ENCODE measurements at places on chromosomes 4 and X. TPM values are rescaled to one million over a fixed set of nuclear protein-coding genes. Genes with fewer than 3 reads are reported as not detected.

DNA sequence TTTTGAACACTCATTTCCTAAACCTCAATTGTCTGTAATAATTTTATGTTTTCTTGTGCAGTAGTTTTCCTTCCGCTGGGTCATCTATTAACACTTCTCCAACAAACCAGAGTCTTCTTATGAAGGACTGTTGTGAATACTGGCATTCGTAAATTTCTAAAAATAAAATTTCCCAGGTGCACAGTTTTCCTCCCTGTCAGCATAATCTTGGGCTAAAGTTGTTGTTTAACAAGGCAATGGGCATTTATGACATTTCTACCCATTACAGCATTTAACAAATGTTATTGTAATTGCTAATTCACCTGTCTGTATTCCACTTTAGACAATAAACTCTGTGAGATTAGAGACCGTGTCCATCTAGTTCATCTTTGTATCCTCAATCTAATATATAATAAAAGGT lies 1.2 kb downstream of the SCFD2 start:
- DNase-seq, result no peak

DNA sequence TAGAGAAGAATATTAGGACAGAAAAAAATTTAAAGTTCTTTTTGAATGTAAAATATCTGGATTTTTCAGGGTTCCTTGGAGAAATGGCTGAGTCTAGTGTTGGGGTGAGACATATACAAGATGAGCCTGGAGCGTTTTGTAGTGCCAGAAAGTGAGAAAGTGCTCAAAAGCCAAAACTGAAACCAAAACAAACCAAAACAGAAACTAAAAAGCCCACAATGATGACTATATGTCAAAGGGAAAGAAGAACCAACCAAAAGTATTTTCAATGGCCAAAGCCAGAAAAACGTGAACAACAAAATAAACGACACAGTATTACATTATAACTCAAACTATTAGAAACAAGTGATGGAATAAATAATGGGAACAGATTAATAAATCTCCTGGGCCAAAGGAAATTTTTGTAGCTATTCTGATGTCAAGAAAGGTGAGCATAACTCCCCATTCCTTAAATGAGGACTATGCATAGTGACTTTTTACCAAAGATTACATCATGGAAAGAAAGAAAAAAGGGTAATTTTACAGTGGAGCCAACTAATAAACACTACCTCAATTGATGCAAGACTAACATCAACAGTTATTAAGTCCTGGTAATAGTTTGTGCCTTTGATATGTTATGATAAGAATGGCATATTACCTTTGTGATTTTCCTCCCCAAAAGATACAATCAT lies 1137.6 kb downstream of the C4orf33 start:
- no peak for DNase-seq

DNA sequence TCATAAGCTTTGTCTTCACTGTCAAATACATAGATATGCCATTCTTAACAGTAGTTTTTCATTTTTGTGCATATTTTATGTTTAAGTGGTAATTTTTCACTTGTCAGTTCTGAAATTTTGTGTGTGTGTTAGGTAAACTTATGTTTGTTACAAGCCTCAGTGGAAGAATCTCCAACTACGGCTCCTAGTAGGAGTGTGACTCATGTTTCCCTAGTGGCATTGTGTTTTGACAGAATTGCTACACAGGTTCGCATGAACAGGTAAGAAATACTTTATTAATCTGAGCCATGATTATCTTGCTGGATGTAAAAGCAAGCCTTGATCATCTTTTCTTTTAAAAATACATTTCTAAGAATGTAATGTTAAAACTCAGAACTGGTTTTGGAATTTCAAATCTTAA lies 94.4 kb downstream of the BLTP1 start:
- DNase-seq, result no peak

DNA sequence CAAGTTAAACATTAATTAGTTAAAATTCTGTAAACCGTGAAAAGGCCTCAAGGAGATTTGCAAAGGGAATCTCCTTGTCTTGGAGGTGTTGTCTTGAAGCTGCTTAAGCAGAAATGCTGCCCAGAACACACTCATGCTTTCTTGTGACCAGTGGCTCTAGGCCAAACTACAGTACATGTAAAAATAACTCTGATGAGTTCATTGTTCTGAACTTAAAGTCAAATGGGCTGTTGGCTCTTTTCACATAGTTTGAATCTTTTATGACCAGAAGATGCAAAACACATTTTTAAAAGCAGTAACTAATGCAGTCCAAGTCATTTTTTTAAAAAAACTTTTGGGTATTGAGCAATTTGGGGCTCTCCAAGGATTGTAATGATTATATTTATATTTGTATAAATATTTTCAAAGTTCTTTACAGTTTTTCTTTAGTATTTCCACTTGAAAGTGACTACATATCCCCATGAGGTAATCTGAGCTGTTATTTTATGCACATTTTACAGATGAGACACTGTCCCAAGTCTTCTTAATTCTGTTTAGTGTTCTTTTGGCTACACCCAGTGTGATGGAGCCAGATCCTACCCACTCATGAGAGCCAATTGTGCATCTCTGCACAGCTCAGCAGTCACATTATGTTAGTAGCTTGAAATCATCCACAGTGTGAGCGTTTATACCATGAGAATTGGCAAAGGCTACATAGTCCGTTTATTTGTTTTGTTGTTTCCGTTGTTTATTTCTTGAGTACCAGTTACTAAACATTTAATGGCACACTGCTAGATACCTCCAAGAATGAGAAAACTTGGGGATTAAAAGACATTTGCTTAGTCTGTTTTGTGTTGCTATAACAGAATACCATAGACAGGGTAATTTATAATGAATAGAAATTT lies 112.8 kb upstream of the ATXN3L start:
- DNase-seq, result no peak

Gene SPANXN4
- not detected for total RNA-seq

Gene S100G
- not detected for total RNA-seq

GRCh38 chr4:114727461-114727860 lies 128.9 kb downstream of the UGT8 start:
- DNase-seq, result no peak

DNA sequence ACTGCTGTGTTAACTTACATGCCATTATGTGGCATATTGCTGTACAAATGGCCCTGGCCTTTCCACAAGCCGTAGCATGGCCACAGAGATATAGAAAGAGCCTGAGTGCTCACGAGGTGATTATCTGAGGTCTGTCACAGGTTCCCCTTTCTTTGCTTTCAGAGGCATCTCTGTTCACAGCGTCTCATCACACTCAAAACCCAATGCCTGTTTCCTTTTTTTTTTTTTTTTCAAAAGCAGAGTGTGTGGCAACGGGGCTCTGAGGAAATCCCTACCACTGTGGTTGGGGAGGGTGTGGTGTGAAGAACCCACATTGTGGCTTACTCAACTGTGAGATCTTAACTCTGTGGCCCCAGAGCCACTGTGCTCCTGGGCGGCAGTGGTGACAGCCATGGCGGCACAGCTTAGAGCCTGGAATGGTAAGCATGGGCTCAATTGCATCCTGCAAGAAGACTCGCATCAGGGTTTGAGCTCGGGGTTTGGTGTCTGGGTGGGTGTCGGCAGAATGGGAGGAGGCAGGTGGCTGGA lies 30.8 kb downstream of the RTL5 start:
- DNase-seq, result no peak

Gene CCDC149
- total RNA-seq, result 11.7 TPM

Gene MMRN1
- total RNA-seq, result 2.5 TPM

GRCh38 chrX:72358313-72358712 lies 52.6 kb upstream of the CITED1 start:
- DNase-seq, result no peak

Gene TRIM75
- not detected for total RNA-seq

GRCh38 chrX:132651421-132652086 lies 162.7 kb upstream of the MBNL3 start:
- no peak for DNase-seq

GRCh38 chrX:153926858-153927671 lies 1.0 kb upstream of the ARHGAP4 start:
- DNase-seq, result peak; percentile 93

GRCh38 chr4:28310926-28311325 lies 1450.3 kb downstream of the STIM2 start:
- no peak for DNase-seq

- DNase-seq, result no peak
Observed at GRCh38 chr4:184361443-184361842, 112.9 kb downstream of the IRF2 start.

GRCh38 chr4:123578276-123579029 lies 181.9 kb downstream of the SPRY1 start:
- DNase-seq, result no peak

- no peak for DNase-seq
Observed at GRCh38 chr4:34412911-34413310, 1831.4 kb downstream of the ARAP2 start.

- DNase-seq, result no peak
Observed at GRCh38 chr4:186844059-186844681, 120.5 kb upstream of the FAT1 start.

DNA sequence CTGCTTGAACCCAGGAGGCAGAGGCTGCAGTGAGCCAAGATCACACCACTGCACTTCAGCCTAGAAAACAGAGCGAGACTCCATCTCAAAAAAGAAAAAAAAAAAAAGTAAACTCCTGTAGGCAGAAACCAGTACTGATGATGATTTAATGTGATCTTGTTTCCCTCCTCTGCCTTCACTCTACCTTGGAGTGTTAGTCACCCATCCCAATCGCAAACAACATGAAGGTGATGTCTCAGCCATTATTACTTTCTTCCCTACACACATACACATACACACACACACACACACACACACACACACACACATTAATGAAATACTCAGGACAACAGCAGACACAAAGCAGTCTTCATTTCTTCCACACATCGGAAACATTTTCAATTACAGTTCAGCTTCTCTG lies 15.6 kb downstream of the XKRX start:
- DNase-seq, result no peak

DNA sequence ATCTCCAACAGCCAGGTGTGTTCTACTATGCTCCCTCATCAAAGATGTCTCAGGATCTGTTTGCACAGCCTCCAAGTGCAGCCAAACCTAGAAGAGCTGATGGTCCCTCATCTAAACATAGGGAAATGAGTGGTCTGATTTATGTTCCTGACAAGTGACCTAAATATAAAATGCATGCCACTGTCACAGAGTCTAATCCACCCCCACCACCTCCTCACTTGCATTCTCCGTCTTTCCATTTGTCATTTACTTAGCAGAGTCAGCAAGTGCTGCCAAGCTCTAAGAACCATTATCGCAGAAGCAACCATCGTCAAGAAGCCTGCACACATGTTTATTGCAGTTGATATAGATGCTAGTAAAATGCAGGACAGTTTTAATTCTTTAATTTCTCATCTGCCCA lies 33.1 kb upstream of the VCX3A start:
- no peak for DNase-seq

- no peak for DNase-seq
Observed at GRCh38 chr4:11589676-11590075, 161.0 kb upstream of the HS3ST1 start.

Gene LRCH2
- 1.2 TPM for total RNA-seq

Gene TAF1
- 25.7 TPM for total RNA-seq

- no peak for DNase-seq
Observed at GRCh38 chrX:12878536-12878935, 11.7 kb downstream of the TLR7 start.

Gene AFF2
- total RNA-seq, result 0.67 TPM

DNA sequence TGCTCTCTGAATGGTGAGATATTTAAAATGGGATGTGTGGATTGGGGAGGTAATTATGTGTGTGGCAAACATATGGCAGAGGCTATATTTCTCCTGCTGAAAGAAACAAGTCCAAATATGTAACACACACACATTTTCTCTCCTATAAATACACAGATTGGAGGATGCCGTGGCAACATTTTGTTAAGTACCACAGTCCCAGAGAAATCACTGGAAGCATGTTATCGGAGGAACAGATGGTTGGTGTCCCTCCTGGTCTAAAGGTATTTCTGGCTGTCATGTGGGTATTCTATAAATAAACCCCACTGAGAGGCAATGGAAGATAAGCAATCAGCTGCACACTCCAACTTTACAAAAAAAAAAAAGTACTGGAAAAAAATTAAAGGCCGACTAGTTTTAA lies 528.3 kb upstream of the BOD1L1 start:
- DNase-seq, result no peak

Gene ARX
- total RNA-seq, result not detected

GRCh38 chrX:149571770-149572169 lies 15.5 kb downstream of the MAGEA9B start:
- no peak for DNase-seq

- DNase-seq, result no peak
Observed at GRCh38 chr4:159368320-159368719, 265.4 kb downstream of the RAPGEF2 start.

Gene CXCL11
- 0.32 TPM for total RNA-seq

DNA sequence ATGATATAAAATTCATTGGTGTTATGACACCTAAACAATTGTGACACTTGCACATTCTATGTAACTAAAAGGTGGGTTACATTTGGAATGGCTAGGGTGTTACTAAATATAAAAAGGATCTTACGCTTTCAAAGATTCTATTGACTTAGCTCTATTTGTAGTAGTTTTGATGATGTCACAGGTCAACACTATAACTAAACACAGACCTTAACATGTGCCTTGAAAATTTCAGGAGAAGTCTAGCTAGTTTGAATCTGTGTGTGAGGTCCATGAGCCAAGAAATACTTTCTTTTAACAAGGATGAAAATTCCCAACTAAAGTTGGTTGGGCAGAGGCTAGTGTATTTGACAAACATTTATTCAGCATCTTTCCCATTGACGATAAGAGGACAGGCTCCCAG lies 298.0 kb downstream of the GPAT3 start:
- DNase-seq, result no peak

DNA sequence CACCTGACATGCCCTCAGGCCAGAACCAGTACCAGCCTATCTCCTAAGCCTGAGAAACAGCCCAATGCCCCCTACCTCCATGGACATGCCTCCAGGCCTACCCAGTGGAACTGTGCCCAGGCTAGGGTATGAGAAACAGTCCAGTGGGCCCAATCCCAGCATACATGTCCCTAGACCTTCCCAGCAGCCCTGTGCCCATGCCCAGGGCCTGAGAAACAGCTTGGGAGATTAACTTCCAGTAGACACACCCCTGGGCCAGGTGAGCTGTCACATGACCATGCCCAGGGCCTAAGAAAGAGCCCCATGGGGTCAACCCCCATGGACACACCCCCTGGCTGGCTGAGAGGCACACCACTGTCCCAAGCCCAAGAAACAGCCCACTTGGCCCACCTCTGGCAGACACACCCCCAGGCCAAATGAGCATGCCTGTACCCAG lies 78.8 kb downstream of the CBR4 start:
- DNase-seq, result no peak

- no peak for DNase-seq
Observed at GRCh38 chr4:39621582-39621981, 17.1 kb downstream of the SMIM14 start.

DNA sequence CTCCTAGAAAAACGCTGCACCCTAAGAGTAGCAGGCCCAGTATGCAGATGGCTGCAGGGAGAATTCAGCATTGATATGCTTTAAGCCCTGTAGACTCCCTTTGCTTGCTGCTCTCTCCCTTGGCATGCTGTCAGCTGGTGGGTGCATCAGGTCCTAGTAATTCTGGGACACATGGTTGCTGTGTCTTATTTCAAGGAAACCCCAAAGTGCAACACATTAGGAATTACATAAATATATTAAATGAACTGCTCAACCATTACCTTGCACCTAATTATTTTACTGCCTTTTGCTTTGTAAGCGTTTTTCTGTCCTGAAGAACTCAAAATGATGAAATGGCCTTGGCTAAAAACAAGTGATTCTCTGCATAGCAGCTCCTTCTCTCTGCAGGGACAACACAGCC lies 516.3 kb downstream of the ZIC3 start:
- DNase-seq, result no peak

Gene PITX2
- 1.0 TPM for total RNA-seq

Gene PABPC1L2A
- total RNA-seq, result not detected

Gene PCDH18
- total RNA-seq, result 4.9 TPM

Gene SPANXN3
- total RNA-seq, result not detected
